Fibroblast of skin of right biceps (primary cell): ENCODE measurements at places on chromosomes 7 and 10.

DNA sequence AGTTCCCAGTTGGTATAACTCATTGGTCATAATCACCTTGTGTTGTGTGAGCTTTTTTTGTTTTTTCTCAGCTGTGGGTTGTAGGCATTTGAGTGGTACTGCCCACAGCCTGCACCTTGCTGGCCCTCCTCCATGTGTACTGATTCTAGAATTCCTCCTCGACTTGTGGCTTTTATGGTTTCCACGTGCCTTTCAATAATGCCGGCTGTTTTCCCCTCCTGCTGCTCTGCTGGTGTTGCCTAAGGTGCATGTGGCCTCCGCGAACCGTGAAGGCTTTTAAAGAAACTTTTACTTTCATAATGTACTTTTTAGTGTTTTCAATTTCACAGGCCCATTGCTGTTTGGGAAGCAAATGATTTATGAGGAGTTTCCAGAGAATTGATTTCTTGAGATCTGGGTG is 518.0 kb downstream of the REEP3 start:
- no peak for DNase-seq

- peak; percentile 58 for DNase-seq
These were observed 16.8 kb downstream of the GNG11 start for GRCh38 chr7:93938293-93938692.

DNA sequence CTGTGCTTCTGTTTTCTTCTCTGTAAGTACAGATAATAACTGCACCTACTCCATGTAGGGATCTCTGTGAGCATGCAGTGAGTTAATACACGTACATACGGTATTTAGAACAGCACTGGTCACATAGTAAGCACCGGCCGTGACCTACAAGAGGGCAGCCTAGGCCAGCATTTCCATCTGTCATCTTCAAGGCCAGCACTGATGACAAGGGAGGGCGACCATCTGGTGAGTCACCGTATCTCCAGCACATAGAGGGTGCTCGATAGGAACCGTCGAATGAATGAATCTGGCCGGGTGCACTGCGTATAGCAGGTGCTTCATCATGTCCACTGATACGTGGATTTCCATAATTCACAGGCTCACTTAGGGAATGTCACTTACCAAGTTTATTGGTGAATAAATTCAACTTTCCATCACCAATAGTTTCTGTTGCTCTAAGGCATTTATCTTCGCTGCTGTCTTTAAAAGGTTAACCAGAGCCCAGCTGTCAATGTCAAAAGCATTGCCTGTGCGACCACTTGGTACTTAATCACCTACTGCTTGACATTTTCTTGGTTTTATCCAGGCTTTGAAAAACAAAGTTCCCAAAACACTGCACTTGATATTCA is 8.3 kb downstream of the NOD1 start:
- no peak for DNase-seq

- DNase-seq = no peak
These were observed 273.7 kb downstream of the SKAP2 start for GRCh38 chr7:26590709-26591108.

DNA sequence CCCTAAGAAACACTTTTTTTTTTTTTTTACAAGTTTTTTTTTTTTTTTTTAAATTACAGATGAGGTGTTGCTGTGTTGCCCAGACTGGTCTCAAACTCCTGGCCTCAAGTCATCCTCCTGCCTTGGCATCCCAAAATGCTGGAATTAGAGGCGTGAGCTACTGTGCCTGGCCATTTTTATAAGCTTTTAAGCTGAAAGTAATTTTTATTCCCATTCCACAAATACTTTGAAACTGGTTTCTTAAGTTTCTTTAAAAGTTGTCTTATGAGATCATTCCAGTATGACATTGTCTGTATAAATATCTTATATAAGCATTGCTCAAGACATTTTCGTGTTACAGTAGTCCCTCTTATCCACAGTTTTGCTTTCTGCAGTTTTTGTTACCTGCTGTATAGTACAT is 61.4 kb upstream of the CYP26C1 start:
- no peak for DNase-seq

GRCh38 chr10:6204063-6204340 is 1.3 kb downstream of the PFKFB3 start:
- no peak for DNase-seq

DNA sequence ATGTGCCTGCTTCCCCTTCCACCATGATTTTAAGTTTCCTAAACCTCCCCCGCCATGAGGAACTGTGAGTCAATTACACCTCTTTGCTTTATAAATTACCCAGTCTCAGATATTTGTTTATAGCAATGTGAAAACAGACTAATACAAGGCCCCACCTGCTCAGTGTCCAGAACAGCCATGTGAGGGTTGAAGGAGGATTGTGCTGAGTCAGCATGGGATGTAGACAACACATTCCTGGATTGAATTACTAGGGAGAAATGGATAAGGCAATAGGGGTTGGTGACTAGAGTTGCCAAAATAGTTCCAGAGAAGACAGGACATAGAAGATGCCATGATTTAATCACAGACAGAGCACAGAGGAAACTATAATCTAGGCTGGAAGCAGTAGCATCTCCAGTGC is 270.3 kb downstream of the GFRA1 start:
- no peak for DNase-seq

- no peak for DNase-seq
These were observed 666 bp downstream of the SVIL start for GRCh38 chr10:29634105-29634504.

DNA sequence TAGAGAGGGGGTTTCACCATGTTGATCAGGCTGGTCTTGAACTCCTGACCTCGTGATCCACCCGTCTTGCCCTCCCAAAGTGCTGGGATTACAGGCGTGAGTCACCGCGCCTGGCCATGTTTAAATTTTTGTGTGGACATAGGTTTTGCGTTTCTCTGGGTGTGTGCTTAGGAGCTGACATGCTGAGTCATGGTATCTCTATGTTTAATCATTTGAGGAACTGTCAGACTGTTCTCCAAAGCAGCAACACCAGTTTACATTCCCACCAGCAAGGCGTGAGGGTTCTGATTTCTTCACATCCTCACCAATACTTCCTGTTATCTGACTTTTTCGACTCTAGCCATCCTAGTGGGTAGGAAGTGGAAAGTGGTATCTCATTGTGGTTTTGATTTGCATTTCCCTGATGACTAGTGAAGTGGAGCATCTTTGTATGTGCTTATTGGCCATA is 153.7 kb downstream of the DNAJB6 start:
- peak; percentile 58 for DNase-seq

GRCh38 chr7:111730057-111730456 is 167.8 kb upstream of the IMMP2L start:
- DNase-seq = no peak

DNA sequence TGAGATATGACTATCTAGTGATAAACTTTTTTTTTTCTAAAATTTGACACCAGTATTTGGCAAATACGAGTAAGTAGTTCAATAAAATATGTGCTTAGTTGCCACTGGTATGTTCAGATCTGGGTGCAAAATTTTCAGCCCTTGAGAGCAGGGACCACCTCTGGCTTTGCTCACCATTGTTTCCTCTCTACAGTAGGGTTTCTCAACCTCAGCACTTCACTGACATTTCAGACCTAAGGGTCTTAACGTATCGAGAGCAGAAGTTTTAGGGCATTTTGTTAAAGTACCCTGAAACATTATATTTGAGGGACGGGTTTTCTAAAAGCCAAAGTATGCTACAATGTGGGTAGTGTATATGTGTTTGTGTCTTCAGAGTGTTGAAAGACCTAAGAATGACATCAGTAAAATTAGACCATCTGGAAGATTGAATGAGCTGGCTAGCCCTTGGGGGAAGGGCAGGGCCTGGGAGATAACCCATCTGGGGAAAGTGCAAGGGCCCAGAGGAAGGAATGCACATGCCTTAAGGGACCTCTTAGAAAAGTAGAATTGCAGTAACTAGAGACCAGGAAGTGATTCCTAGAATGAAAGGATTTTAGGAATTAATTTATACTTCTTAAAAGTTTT is 11.8 kb downstream of the BZW2 start:
- DNase-seq = peak; percentile 89

DNA sequence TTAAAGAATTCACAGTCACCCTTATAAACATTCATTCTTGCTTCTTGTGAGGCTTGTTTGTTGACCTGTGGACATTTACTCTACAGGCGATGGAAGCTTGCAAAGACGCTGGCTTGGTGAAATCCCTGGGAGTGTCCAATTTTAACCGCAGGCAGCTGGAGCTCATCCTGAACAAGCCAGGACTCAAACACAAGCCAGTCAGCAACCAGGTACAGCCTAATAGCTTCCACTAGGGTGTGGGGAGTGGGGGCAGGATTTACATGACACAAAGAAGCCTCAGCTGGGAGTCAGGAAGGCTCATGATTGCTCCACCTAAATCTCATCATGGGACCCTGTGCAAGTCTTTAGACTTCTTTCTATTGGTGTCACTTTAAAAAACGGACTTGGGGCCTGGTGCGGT is 29.0 kb downstream of the AKR1D1 start:
- DNase-seq = no peak

DNA sequence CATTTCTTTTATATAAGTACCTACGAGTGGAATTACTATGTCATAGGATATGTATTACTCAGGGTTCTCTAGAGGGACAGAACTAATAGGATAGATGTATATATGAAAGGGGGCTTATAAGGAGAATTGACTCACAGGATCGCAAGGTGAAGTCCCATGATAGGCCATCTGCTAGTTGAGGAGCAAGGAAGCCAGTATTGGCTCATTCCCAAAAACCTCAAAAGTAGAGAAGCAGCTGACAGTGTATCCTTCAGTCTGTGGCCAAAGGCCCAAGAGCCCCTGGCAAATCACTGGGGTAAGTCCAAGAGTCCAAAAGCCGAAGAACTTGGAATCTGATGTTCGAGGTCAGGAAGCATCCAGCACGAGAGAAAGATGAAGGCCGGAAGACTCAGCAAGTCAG is 59.8 kb downstream of the GALNT17 start:
- DNase-seq = no peak

GRCh38 chr7:111113263-111114017 is 22.5 kb downstream of the LRRN3 start:
- DNase-seq = peak; percentile 63

GRCh38 chr10:110286841-110287240 is 17.9 kb downstream of the SMNDC1 start:
- DNase-seq = no peak

DNA sequence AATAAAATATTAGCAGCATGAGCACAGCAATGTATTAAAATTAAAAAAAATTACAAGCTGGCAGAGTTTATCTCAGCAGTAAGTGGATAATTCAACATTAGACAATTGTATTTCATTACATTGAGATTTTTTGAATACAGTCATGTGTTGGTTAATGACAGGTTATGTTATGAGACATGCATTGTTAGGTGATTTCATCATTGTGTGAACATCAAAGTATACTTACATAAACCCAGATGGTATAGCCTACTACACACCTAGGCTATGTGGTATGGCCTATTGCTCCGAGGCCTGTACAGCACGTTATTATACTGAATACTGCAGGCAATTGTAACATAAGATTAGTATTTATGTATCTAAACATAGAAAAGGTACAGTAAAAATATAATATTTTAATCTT is 29.7 kb downstream of the CCDC6 start:
- DNase-seq = peak; percentile 32

DNA sequence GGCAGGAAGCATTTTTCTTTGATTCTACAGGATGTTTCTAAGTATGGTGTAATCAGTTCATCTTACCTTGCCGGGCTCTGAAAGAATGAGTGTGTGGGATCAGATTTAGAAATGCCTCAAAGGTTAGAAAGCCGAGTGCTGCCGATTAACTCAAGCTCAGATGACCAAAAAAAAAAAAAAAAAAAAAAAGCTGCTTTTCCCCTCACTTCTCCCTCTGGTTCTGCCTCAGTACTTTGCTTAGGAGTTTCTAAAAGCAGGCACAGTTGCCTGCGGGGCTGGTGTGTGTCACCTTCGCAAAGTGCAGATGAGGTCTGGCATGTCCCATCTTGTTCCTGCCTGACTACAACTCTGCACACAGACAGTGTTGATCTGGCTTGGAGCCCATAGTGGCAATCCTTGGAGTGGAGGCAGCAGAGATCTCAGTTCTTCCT is 47.0 kb downstream of the KIAA1217 start:
- peak; percentile 35 for DNase-seq

DNA sequence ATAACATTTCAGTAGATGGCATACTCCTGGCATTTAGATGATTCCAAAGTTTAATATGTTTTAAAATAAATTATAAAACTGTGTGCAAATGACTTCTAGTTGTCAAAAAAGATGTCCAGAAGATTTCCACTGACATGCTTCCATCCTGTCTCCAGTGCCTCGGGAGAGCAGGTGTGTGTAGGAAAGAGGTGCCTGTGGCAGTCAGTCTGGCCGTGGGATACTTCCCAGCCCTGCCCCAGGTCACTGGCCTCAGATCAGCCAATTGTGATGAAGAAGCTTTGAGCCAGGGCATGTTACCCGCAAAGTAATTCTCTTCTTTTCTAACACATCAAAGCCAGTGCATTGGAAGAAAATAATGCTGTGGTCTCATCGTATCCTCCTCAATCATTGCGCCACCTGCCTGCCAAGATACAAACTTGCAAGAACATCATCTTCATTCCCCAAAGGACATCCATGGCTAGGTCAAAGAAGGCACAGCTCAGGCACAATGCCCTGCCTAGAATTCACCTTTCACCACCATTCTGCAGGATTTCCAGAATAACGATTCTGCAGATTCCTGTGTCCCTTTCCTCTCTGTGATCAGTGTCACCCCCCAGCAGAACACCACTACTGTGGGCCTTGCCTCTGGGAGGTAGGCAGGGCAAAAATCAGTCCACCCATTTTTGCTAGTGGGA is 6.3 kb upstream of the KCNMA1 start:
- peak; percentile 69 for DNase-seq

DNA sequence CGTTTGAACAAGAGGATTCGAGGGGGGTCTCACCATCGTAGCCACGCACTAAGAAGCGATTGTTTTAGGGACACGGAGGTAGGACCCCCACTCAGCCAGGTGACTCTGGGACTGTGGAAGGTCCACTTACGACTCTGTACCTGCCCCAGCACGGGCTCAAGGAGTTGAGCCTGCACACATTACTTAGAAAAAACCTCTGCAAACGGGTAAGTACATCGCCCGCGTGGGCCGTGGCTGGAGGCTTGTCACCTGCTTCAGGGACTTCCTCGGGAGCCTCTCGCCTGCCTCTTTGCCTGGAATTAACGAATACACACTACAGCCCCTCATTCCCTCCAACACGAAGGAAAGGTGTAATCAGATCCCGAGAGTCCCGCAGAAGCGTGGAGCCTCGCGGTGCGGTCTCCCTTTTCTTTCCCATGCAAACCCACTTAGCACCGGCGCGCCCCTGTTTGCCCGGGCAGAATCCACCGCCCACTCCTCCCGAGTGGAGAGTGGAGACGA is 826 bp downstream of the PODXL start:
- no peak for DNase-seq

DNA sequence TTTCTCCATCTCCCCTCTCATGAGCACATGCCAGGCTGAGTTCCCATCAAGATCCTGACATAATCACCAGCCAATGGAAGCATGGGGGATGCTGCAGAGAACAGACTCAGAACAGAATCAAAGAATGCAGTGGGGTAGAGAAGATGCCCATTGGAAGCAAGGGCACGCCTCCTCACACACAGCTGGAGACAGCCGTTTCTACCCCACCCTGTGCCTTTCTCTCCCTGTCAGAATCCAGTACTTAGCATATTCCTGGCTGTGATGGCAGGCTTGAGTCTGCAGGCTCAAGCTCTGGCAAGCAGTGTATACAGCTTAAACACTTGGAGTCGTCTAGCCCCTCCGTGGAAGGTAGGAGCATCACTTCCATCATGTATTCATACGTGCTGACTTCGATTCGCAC is 867.9 kb downstream of the NRG3 start:
- no peak for DNase-seq

- no peak for DNase-seq
These were observed 53.8 kb upstream of the TCF7L2 start for GRCh38 chr10:112896273-112896672.

- peak; percentile 88 for DNase-seq
These were observed 100.1 kb upstream of the PTN start for GRCh38 chr7:137443616-137444015.
